Smooth muscle cell of the umbilical artery (primary cell): ENCODE measurements at places on chromosomes 1 and 21. TPM values are rescaled to one million over a fixed set of nuclear protein-coding genes. Genes with fewer than 3 reads are reported as not detected.

The CELA3B gene
- total RNA-seq, result not detected in 2 replicates

The DYNLT5 gene
- total RNA-seq, result 0.14 and 0.30 TPM in 2 replicates

The KRTAP7-1 gene
- total RNA-seq, result not detected in 2 replicates

The C8B gene
- total RNA-seq, result under 0.01 TPM in 1 of 2 replicates, not detected in the other

The ARHGAP30 gene
- total RNA-seq, result 0.05 TPM in 1 of 2 replicates, not detected in the other

The C4BPA gene
- not detected in 2 replicates for total RNA-seq

The OR2L8 gene
- not detected in 2 replicates for total RNA-seq

The MSH4 gene
- 0.46 and 0.59 TPM in 2 replicates for total RNA-seq

The HSPA13 gene
- total RNA-seq, result 110 and 160 TPM in 2 replicates

The SPRR2F gene
- total RNA-seq, result not detected in 2 replicates

The OR2T35 gene
- total RNA-seq, result not detected in 2 replicates

The WNT9A gene
- 0.30 and 0.51 TPM in 2 replicates for total RNA-seq

The APCS gene
- total RNA-seq, result not detected in 2 replicates

The NBPF4 gene
- total RNA-seq, result not detected in 2 replicates

The EPHB2 gene
- total RNA-seq, result 37.7 and 58.8 TPM in 2 replicates

The LYPD8 gene
- not detected in 2 replicates for total RNA-seq

The INSRR gene
- not detected in 2 replicates for total RNA-seq

The C1orf146 gene
- total RNA-seq, result not detected in 2 replicates

The TBX19 gene
- 0.60 and 0.89 TPM in 2 replicates for total RNA-seq

The PRAMEF10 gene
- not detected in 2 replicates for total RNA-seq

The DPT gene
- total RNA-seq, result 0.05 and 0.30 TPM in 2 replicates

The PGLYRP4 gene
- not detected in 2 replicates for total RNA-seq

The GPX7 gene
- 19.3 and 34.3 TPM in 2 replicates for total RNA-seq

The HSF2BP gene
- 2.0 and 3.6 TPM in 2 replicates for total RNA-seq

The OR2M3 gene
- total RNA-seq, result not detected in 2 replicates

The SASS6 gene
- total RNA-seq, result 1.5 and 3.6 TPM in 2 replicates
